Smooth muscle cell of bladder (primary cell): ENCODE measurements at places on chromosomes 7 and 10. TPM values are rescaled to one million over a fixed set of nuclear protein-coding genes. Genes with fewer than 3 reads are reported as not detected.

The MAGI2 gene
- 8.2 and 8.5 TPM in 2 replicates for total RNA-seq

The CFAP69 gene
- 7.7 and 10.4 TPM in 2 replicates for total RNA-seq

The GRID2IP gene
- not detected in 2 replicates for total RNA-seq

The NPS gene
- not detected in 2 replicates for total RNA-seq

The UCMA gene
- not detected in 2 replicates for total RNA-seq
